ENCODE measurements at places on chromosomes 5 and 9.

- DNase-seq = no peak
These were observed 1043.2 kb downstream of the CDH18 start for GRCh38 chr5:18944771-18945170.

DNA sequence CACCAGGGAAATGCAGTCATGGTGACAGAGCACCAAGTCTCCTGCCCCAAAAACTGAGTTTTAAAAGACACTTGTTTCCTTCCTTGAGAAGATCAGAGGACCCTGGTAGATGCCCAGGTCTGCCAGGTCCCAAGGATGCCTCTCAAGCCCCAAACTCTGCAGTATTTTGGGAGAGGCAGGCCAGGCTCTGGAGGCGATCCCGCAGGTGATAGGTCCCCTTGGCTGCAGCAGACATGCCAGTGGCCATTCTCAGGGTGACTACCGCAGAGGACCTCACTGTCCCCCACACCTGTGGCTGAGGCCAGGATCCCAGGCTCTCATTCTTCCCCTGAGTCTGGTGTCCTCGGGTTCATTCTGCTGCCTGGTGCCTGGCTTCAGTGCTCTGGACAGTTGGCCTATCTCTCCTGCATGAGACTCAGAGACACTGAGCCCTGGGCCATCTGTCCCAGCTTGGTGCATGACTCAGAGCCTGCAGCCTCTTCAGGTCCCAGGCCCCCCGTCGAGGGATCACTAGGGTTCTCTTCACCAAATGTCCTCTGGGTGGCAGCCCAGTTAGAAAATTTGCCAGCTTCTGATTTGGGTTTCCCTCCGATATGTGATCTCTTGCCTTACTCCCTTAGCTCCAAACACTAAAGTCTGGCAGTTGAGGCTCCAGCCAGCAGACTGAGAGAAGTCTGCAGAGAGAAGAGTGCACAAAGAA, 59.7 kb upstream of the GARNL3 start:
- DNase-seq = no peak

GRCh38 chr5:11191673-11192072, 430.6 kb upstream of the DAP start:
- DNase-seq = no peak

DNA sequence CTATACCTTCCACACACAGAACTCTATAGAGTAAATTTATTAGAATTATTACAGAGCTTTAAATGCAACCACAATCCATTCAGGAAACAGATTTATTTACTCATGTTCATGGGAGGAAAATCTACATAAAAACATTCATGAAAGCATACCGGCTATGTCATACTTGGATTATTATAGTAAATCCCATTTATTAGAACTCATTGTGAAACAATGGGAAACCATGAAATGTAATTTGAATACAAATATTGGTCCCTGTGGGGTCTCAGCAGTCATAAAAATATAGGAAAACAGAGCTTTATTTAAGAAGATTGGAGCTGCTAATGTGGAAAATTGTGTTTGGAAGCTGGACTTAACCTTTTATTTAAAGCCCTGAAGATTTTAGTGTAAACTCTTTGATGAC, 80.7 kb downstream of the HAPLN1 start:
- DNase-seq = no peak

DNA sequence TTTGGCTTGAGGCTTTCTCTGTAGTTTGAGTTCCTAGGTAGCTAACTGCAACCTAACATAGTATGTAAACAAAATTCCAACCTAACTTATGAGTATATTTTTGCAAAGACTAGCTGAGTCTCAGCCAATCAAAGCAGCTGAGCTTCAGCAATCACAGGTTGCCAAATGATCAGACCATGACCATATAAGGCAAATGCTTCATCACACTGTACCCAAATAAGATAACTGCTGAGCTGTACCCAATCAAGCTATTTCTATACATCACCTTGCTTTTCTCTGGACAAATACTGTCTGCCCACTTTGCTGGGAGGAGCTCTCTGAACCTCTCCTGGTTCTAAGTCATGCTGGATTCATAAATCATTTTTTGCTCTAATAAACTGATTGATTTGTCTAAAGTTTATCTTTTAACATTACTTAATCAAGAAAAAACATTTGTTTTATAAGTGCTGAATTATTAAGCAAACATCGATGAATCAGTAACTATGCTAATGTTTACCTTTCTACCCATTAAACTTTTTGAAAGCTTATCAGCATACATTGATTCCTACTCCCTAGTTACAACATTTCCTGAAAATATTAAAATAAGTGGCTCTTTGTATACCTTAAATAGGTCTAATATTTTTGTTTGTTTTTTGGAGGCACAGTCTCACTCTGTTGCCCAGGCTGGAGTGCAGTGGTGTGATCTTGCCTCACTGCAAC, 129.7 kb upstream of the PCA3 start:
- no peak for DNase-seq

- DNase-seq = no peak
These were observed 52.9 kb upstream of the SLC28A3 start for GRCh38 chr9:84393266-84393950.

DNA sequence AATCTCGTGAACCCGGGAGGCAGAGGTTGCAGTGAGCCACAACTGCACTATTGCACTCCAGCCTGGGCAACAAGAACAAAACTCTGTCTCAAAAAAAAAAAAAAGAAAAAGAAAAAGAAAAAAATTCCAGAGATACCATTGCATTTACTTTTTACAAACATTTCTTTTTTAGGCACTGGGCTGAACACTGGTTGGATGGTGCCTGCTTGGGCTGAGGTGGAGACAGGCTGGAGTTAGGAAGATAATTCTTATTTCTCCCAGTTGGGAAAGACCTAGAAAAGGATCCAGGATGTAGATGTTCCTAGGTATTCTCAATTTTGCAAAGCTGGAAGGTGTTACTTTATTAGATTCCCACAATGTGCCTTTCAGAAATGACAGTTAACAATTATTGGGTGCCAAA, 49.9 kb upstream of the JMY start:
- DNase-seq = no peak

- no peak for DNase-seq
These were observed 47.7 kb upstream of the TTC39B start for GRCh38 chr9:15354713-15355112.

DNA sequence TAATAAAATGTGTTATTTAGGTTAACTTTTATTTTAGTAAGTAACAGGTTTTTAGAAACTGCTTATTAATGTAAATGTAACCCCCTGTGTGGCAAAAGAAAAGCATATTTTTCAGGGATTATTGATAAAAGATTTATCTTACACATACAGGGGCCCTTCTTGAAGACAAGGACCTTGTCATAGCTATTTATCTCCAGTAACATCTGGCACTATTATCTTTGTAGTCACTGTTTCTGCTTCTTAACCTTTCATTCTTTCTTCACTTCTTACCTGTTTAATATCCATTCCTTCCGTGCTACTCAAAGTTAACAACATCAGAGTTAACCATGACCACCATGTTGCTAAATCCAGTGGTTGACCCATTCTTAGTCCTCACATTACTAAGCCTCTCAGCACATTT, 117.8 kb upstream of the VCAN start:
- no peak for DNase-seq

DNA sequence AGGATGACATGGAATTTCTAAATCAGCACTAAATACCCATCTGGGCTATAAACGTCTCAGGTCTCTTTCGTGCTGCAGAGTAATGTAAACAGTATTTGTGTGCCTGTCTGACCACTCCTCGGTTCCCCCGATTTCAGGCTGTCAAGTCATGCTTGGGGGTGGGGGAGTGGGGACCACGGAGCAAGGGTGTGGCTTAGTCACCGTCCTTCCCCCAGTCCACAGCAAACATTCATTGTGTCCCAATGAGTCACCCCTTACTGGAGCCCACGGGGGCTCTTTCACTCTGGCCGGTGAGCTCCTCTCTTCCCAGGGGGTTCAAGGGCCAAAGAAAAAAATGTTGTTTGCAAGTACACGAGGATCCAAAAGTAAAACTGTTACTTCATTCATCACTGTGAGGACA, 72.4 kb upstream of the ICE1 start:
- DNase-seq = no peak

- no peak for DNase-seq
These were observed 1231.6 kb upstream of the CDH9 start for GRCh38 chr5:28269978-28270377.

GRCh38 chr5:147939431-147940114, 33.2 kb upstream of the C5orf46 start:
- DNase-seq = no peak

GRCh38 chr5:147223948-147224791, 10.7 kb upstream of the STK32A start:
- DNase-seq = no peak

DNA sequence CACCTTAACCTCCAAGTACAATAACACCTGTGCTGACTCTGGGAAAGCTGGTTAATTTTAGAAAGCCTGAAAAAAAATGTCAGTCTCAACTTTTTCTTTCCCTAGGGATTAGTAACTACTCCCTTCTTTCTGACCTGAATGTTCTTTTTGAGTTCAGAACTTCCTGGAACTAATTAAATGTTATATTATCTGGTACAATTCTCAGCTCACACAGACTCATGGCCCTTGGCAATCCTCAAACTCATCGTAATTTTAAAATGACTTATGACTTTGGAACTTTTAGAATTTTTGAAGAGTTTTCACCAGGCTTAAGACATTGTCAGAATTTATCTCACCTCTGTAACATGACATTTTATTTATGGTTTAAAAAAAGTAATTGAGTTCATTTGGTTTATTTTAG, 315.0 kb downstream of the FER start:
- DNase-seq = no peak

- no peak for DNase-seq
These were observed 103.3 kb downstream of the SYK start for GRCh38 chr9:90904706-90905478.

DNA sequence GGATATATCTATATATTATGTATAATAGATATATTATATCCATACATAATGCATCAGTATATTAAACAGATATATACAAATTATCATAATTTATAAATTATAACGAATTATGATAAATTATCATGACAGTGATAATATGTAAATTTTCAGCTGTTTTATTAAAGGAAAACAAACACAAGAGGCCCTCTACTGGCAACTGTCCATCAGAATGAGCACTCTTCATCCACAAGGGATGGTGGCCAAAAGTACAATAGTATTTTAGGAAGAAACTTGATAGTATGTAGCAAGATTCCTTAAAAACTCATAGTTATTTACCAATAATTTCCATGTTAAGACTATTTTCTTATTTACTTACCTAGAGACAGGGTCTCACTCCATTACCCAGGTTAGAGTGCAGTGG, 113.3 kb upstream of the LPAR1 start:
- DNase-seq = no peak

- DNase-seq = no peak
These were observed 55.3 kb upstream of the SPATA31E1 start for GRCh38 chr9:87827341-87827740.

DNA sequence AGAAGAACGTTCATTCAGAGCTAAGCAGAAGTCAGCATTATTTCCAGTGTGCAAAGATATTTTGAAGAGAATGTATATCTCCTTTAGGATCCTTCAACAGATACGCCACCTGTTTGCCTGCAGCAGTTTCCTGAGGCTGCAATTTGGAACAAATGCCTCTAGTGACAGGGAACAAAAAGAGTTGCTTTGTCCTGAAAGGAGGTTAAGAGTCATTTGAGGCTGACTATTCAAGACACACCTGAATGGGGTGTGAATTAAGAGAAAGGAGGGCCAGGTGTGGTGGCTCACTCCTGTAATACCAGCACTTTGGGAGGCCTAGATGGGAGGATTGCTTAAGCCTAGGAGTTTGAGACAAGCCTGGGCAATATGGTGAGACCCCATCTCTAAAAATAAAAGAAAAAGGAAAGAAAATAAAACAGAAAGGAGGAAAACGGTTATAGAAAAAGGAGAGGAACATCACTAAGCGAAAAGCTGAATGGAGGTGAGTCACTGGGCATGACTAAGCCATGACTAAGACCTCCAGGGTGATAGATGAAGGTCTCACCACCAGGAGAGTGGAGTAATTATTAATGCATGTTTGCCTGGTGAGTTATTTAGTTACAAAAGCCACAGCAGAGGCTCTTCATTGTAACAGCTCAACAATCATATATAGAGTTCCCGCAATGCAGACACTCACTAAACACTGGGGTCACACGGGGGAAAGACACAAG, 255.2 kb upstream of the TNC start:
- DNase-seq = no peak

DNA sequence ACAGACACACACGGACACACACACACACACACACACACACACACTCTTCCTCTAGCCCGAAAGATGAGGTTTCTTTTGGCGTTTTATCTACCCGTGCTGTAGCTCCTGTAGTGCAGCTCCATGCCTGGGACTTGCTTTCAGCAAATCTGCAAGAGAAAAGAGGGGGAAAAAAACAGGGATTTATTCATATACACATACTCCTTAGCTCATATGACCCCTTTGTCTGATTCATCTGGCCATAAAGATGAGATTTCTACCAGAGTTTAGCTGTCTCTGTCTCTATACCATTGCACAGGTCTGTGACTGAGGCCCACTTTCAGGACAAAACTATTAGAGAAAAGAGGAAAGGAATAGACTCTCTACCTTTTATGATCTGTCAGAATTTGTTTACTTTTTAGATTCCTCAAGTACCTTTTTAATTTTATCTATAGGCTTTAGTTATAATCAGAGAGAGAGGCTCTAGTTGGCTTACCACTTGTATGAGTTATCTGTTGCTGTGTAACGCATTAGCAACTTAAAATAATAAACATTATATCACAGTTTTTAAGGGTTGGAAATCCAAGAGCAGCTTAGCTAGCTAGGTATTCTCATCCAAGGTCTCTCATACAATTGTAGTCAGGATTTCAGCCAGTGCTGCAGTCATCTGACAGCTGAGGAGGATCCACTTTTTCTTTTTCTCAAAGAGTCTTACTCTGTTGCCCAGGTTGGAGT, 14.7 kb downstream of the SNX2 start:
- no peak for DNase-seq

DNA sequence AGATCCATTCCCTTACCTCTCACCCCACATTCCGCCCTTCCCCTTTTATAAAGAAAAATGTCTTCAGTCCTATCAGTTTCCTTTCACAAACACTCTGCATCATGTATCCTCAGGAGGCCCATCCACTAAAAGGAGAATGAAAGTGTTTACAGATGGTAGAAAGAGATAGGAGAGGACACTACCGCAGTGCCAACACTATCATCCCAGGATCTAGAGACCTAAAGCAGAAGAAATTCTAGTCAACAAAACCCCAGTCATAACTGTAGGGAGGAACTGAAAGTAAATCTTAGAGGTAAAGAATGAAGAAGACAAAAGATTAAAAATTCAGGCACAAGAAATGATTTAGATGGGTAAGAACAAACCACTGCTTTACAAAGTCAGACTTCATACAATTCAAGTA, 114.1 kb downstream of the MLLT3 start:
- DNase-seq = no peak

DNA sequence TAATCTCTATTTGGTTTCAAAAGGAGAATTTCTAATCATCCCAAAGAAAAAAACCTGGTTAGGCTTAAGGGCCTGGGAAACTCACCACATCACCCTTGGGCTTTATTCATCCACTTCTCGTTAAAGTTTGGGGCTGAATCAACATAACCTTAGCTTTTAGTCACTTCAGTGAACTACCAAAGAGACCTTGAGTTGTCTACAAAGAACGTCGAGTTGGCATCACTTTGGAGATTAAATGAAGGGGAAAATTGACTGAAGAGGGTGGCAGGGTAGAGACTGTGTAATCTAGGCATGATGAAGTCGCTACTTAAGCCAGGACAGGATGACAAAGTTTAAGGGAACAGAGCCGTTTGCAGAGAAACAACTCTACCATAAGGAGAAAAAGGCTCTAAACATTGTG, 341.4 kb downstream of the RAB3C start:
- no peak for DNase-seq

GRCh38 chr5:106152569-106152968, 1518.2 kb downstream of the EFNA5 start:
- no peak for DNase-seq

GRCh38 chr5:59483971-59484472, 409.5 kb downstream of the PDE4D start:
- no peak for DNase-seq

Data from NCI-H2081 treated with DMSO at 0.1 percent for 48 hours (cell line).